Colonic mucosa (tissue), 4 donors: ENCODE measurements at places on chromosomes 1 and 21. TPM values are rescaled to one million over a fixed set of nuclear protein-coding genes. Genes with fewer than 3 reads are reported as not detected.

FYB2 gene
- 0.66 TPM for total RNA-seq

- no peaks in the 10 kb centered on the region for H3K36me3 ChIP-seq
- no peaks in the 10 kb centered on the region for H3K27me3 ChIP-seq
- no peaks in the 10 kb centered on the region for H3K4me1 ChIP-seq
- no peak overlapping the region for H3K4me3 ChIP-seq
- H3K27ac ChIP-seq, result no peak overlapping the region
- no peak for DNase-seq
Observed at GRCh38 chr1:8153961-8154360, 127.9 kb upstream of the ERRFI1 start.

- DNase-seq, result peak; percentile 53
- no peaks in the 10 kb centered on the region for H3K27me3 ChIP-seq
- peak overlapping the region; percentile 75 for H3K27ac ChIP-seq
- H3K36me3 ChIP-seq, result no peaks in the 10 kb centered on the region
Observed at GRCh38 chr1:230067419-230067870, 407 bp downstream of the GALNT2 start.

GRCh38 chr1:83849191-83850061, 149.5 kb downstream of the TTLL7 start:
- no peak for DNase-seq
- H3K4me1 ChIP-seq, result no peaks in the 10 kb centered on the region
- H3K36me3 ChIP-seq, result no peaks in the 10 kb centered on the region

DNA sequence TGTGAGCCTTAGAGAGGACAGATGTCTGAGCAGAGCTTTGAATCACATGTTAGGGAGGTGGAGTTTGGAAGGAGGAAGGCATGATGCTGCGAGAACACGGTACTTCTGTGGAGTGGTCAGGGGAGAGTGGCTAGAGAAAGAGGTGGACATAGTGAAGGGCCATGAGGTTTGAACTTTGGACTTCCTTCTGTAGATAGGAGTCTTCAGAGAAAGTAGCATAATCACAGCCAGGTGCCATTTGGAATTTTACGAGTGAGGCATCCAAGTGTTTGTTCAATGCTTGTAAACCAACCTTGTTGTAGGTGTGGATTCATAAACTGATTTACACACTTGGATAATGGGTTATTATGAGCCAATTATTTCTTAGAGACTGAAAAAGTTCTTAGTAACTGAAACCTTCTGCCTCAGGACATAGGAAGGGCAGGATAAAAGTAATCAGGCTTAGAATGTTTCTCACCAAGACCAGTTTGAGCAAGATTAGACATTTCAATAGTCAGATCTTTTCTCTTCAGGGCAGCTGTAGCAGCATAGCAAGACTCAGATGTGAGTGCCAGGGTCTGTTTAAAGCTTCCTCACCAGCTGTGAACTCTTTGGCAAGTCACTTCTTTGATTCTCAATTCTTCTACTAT, 83.5 kb upstream of the HMCN1 start:
- H3K27ac ChIP-seq, result peak overlapping the region; percentile 68
- H3K4me3 ChIP-seq, result no peak overlapping the region
- H3K4me1 ChIP-seq, result no peaks in the 10 kb centered on the region
- DNase-seq, result peak; percentile 73

KLHL20 gene
- 14.9 TPM for total RNA-seq

BTG2 gene
- total RNA-seq, result 66.4 TPM

- peaks cover 39% of the 10 kb centered on the region for H3K27me3 ChIP-seq
- H3K36me3 ChIP-seq, result no peaks in the 10 kb centered on the region
- DNase-seq, result no peak
- H3K27ac ChIP-seq, result no peak within 1 kb of the TSS
- no peak within 1 kb of the TSS for H3K4me3 ChIP-seq
- no peaks in the 10 kb centered on the region for H3K4me1 ChIP-seq
Observed at GRCh38 chr1:34164771-34165391, at the start of gene CSMD2. Gene CSMD2 (minus strand): TSS chr1:34165230. CDS start chr1:34165097, 133 bp downstream.

TRAF3IP3 gene
- 2.0 TPM for total RNA-seq

DNA sequence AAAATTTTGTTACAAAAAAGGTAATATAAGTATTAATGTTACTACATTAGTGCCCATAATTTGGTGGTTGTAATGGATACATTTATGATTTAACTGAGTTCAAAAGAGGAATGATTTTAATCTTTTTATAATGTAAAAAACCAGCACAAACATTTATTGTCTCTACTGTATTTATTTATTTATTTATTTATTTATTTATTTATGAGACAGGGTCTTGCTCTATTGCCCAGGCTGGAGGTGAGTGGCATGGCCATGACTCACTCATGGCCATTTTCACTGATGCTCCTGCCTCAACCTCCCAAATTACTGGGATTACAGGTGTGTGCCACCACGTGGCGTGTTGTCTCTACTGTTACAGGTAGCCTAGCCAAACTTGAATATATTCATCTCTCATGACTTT, 21.9 kb downstream of the SPEN start:
- H3K36me3 ChIP-seq, result no peaks in the 10 kb centered on the region
- H3K27me3 ChIP-seq, result no peaks in the 10 kb centered on the region
- H3K4me3 ChIP-seq, result no peak overlapping the region
- H3K27ac ChIP-seq, result no peak overlapping the region
- H3K4me1 ChIP-seq, result no peaks in the 10 kb centered on the region

DNA sequence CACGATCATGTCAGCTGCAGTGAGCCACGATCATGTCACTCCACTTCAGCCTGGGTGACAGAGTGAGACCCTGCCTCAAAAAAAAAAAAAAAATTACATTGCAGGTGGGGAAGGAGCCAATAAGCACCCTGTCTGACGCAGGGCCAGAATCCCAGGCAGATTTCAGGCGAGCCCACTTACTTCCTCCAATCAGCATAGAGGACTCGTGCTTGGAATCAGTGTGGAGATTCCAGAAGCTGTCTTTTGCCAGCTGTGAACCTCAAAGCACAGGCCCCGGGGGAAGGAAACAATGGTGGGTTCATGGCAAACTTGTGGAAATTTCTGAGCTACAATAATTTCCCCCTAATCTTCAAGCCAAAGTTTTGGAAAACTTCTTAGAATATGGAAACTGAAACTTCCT, 178.2 kb upstream of the ZNF644 start:
- no peaks in the 10 kb centered on the region for H3K27me3 ChIP-seq
- no peaks in the 10 kb centered on the region for H3K36me3 ChIP-seq
- no peak for DNase-seq
- no peak overlapping the region for H3K4me3 ChIP-seq
- H3K4me1 ChIP-seq, result no peaks in the 10 kb centered on the region

DNA sequence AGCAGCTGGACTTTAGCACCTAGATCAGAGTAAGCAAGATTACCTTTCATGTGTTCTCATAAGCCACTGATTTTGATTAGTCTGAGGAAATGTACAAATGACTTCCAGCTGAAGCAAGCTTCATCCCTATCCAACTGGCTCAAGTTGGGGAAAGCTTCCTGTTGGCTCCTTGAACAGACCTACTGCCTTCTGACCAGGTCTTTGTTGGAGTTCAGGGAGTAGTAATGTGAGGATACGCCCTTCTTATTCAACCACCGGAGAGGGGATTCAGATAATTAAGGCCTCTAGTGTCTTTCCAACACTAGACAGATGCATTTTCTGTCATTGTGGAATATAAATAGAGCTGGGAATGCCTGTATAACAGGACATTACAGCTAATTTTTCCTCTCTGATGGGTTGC, 268.9 kb downstream of the TGFB2 start:
- H3K4me1 ChIP-seq, result no peaks in the 10 kb centered on the region
- no peak overlapping the region for H3K27ac ChIP-seq
- H3K4me3 ChIP-seq, result no peak overlapping the region
- no peaks in the 10 kb centered on the region for H3K27me3 ChIP-seq
- DNase-seq, result no peak
- no peaks in the 10 kb centered on the region for H3K36me3 ChIP-seq

- DNase-seq, result no peak
- no peaks in the 10 kb centered on the region for H3K4me1 ChIP-seq
Observed at GRCh38 chr1:247435030-247435758, 19.2 kb downstream of the NLRP3 start.

DNA sequence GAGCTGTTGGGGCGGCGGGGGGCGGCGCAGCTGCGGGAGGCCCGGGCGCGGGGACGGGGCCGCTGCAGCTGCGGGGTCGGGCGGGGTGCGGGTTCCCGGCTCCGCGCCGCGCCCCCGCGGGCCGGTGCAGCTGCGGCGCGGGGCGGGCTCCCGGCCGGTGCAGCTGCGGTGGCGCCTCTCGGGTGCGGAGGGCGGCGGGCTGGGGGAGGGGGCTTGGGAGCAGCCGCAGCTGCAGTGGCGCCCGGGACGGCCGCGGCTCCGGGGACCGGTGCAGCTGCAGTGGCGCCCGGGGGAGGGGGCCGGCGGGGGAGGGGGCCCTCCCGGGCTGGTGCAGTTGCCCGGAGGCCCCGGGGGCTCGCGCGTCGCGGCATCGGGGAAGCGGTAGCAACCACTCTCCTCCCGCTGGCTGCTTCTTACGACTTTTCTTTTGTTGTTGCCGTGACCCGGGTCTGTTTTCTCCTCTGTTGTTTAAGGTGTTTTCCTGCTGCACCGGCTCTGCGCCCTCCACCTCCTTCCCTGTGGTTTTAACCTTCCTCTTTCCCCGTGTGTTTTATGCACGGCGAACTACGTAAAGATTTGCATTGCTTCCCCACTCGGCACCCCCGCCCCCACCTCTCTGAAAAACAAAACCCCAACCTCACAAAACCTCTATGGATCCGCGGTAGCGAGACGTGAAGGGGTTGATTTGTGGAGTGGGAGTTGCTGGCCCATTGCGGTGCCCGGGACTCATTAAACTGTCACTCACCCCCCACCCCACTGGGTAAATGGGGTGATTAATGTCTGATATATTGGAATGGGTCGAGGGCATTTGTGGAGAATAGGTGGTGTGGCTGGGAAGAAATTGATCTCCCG, 1.7 kb upstream of the ZBTB18 start:
- peak; percentile 45 for DNase-seq
- H3K4me1 ChIP-seq, result no peaks in the 10 kb centered on the region
- H3K27me3 ChIP-seq, result no peaks in the 10 kb centered on the region
- peak overlapping the region; percentile 72 for H3K4me3 ChIP-seq
- H3K36me3 ChIP-seq, result peaks cover 5% of the 10 kb centered on the region

HAO2 gene
- total RNA-seq, result not detected

FAM167B gene
- total RNA-seq, result 5.5 TPM

GRCh38 chr1:171844381-171844780, 3.1 kb downstream of the DNM3 start:
- H3K27me3 ChIP-seq, result no peaks in the 10 kb centered on the region
- no peak overlapping the region for H3K4me3 ChIP-seq
- H3K27ac ChIP-seq, result no peak overlapping the region
- no peaks in the 10 kb centered on the region for H3K4me1 ChIP-seq

GRCh38 chr1:211352985-211353515, 26.4 kb downstream of the TRAF5 start:
- no peaks in the 10 kb centered on the region for H3K4me1 ChIP-seq
- H3K27ac ChIP-seq, result no peak overlapping the region
- H3K36me3 ChIP-seq, result peaks cover 8% of the 10 kb centered on the region
- no peak overlapping the region for H3K4me3 ChIP-seq
- no peaks in the 10 kb centered on the region for H3K27me3 ChIP-seq

- no peaks in the 10 kb centered on the region for H3K4me1 ChIP-seq
- H3K27me3 ChIP-seq, result no peaks in the 10 kb centered on the region
- no peak overlapping the region for H3K4me3 ChIP-seq
Observed at GRCh38 chr1:214260561-214261205, 20.3 kb upstream of the SMYD2 start.

DNA sequence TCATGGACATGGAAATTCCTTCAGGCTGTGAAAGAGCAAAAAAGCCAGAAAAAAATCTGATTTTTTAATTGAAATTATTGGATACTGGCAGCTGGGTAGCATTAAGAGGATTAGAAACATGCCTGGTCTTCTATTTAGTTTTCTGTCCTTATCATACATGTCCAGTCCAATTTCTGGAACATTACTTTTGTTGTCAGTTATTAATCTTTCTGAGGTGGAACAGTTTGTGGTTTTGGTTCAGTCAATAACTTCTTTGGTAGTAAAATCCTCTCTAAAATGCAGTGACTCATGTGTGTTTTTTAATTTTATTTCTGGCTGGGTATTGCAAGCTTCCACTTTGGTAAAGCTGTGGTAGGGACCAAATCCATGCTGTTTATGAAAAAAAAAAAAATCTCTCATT, 687.0 kb upstream of the ADGRL2 start:
- H3K36me3 ChIP-seq, result no peaks in the 10 kb centered on the region
- H3K4me3 ChIP-seq, result no peak overlapping the region
- H3K4me1 ChIP-seq, result no peaks in the 10 kb centered on the region
- no peak for DNase-seq
- no peaks in the 10 kb centered on the region for H3K27me3 ChIP-seq

GRCh38 chr1:87292684-87293493, 35.8 kb upstream of the LMO4 start:
- H3K27me3 ChIP-seq, result no peaks in the 10 kb centered on the region
- no peaks in the 10 kb centered on the region for H3K36me3 ChIP-seq
- no peaks in the 10 kb centered on the region for H3K4me1 ChIP-seq

TMPRSS2 gene
- total RNA-seq, result 261 TPM

DNA sequence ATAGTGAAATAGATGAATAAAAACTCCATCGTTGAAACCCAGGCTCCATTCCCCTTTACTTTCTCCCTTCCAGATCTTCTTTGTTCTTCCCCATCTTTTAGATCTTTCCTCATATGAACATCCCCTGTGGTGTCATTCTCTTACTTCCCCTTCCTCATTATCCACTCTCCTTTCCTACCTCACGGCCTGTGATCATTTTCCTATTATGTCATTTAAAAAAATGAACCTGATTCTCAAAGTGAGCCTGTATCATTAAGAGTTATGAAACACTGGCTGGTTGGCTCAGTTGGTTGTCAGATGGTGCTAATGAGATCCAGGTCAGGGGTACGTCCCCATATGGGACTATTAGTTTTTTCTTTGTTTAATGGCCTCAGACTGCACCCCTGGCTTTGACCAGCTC, 38.3 kb downstream of the TCEANC2 start:
- no peaks in the 10 kb centered on the region for H3K27me3 ChIP-seq
- no peak overlapping the region for H3K4me3 ChIP-seq
- DNase-seq, result no peak
- no peaks in the 10 kb centered on the region for H3K36me3 ChIP-seq

PRKCZ gene
- 50.4 TPM for total RNA-seq

PTPN7 gene
- 2.9 TPM for total RNA-seq

AADACL3 gene
- total RNA-seq, result not detected

GRCh38 chr1:163072658-163073057, 3.5 kb downstream of the RGS4 start:
- DNase-seq, result no peak
- no peaks in the 10 kb centered on the region for H3K27me3 ChIP-seq
- no peak overlapping the region for H3K4me3 ChIP-seq
- H3K27ac ChIP-seq, result no peak overlapping the region
- H3K36me3 ChIP-seq, result no peaks in the 10 kb centered on the region

GRCh38 chr1:51088474-51088873, 13.6 kb upstream of the C1orf185 start:
- H3K4me3 ChIP-seq, result no peak overlapping the region
- no peaks in the 10 kb centered on the region for H3K36me3 ChIP-seq
- no peak for DNase-seq
- no peaks in the 10 kb centered on the region for H3K4me1 ChIP-seq
- H3K27me3 ChIP-seq, result no peaks in the 10 kb centered on the region

- H3K27ac ChIP-seq, result no peak overlapping the region
- H3K36me3 ChIP-seq, result no peaks in the 10 kb centered on the region
- no peaks in the 10 kb centered on the region for H3K27me3 ChIP-seq
- H3K4me1 ChIP-seq, result no peaks in the 10 kb centered on the region
- no peak overlapping the region for H3K4me3 ChIP-seq
- DNase-seq, result no peak
Observed at GRCh38 chr1:177922209-177922608, 47.6 kb downstream of the SEC16B start.
